ENCODE measurements at places on chromosomes 12 and 14.

DNA sequence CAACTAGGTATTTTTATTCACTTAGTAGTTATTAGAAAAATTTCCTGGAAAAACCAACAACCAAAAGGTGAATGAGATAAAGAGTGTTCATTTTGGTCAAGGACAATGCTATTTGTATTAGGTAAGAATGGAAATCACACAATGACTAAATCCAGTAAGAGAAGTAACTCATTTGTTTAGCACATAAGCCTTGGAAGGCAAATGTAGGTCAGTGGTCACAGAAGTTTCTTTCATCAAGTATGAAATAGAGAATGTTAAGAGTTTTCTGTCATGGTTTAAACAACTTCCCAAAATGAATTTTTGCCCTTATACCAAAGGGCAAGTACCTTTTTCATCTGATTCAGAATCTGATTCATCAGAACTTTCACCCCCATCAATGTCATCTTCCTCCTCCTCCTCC is 101.7 kb downstream of the KIF21A start:
- peak; percentile 23 for DNase-seq

GRCh38 chr12:102479099-102479885 is 1.1 kb downstream of the IGF1 start:
- DNase-seq: no peak

DNA sequence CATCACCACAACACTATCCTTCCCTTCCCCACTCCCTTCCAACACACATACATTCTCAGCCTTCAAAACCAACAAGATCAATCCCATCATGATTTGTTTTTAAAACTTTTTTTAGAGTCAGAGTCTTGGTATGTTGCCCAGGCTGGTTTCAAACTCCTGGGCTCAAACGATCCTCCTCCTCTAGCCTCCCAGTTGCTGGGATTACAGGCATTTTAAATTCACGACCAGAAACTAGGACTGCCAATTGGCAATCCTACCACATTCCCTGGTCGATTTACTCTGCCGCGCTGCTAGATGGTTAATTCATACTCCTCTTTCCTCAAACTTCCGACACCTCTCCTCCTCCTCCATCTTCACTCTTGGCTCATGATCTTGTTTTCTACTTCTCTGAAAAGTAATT is 37.5 kb upstream of the TMCC3 start:
- DNase-seq: no peak

GRCh38 chr12:53076461-53076860 is 2.7 kb downstream of the SPRYD3 start:
- DNase-seq: no peak

DNA sequence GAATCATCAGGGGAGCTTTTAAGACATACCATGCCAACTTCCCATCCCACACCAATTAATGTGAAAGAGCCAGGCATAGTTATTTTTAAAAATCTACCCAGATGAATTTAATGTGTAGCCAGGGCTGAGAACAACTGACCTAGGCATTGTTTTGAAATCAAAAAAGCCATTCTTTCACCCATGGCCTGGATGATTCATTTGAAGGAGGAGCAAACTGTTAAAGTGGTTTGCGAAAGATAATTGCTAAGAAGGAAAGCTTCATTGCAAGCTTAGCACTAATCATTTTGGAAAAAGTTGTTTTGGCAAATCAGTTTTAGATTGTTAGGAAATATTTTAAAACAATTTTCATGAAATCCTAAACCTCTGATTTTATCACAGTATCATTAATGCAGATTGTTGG is 2.1 kb upstream of the GTSF1 start:
- no peak for DNase-seq

GRCh38 chr12:65536876-65537681 is 258.6 kb downstream of the MSRB3 start:
- no peak for DNase-seq

- DNase-seq: no peak
Measured at GRCh38 chr12:82458101-82458500, 99.8 kb downstream of the METTL25 start.

GRCh38 chr14:62592877-62593276 is 452.4 kb downstream of the KCNH5 start:
- no peak for DNase-seq

GRCh38 chr12:91182636-91183455 is at the start of gene DCN:
DCN (minus strand) TSS chr12:91182817; CDS start chr12:91178552, 4,265 bp downstream.
- DNase-seq: no peak

GRCh38 chr12:71191509-71192196 is 33.9 kb upstream of the TSPAN8 start:
- no peak for DNase-seq

All from activated CD4-positive, alpha-beta T cell treated with anti-CD3 and anti-CD28 coated beads, Interleukin-2, amount 50 U/mL, for 16 hours (primary cell).